H4 (cell line): ENCODE measurements at places on chromosomes 5 and 9.
A peak's percentile ranks its signal among the peaks of the same experiment; 100 is the strongest.

DNA sequence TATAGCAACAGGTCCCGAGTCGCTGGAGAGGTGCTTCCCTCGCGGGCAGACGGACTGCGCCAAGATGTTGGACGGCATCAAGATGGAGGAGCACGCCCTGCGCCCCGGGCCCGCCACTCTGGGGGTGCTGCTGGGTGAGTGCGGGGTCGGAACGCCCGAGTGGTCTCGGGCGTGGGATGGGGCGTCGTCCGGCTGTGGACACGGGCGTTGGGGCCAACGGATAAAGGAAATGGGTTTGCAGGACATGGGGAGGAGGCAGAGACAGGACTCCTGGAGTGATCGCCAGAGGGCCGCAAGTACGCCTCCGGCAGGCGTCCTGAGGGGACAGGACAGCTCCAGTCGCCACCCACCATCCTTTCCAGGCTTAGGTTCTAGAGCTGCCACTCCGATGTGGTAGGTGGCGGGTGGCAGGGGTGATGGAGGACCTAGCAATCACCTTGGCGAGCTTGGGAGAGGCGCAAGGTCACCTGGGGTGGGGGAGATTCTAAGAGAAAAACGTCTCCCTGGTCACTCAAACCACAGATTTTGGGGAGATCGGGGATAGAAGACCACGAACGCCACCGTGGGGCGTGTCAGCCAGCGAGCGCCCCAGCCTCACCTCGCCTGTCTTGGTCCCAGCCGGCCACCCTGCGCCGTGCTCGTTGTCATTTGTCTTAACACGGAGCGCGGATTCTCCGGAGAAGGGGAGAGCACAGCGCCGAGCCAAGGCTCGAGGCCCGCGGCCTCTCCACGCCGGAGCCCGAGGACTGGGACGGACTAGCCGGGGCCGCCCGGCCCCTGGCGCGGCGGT is 922 bp downstream of the LMX1B start:
- no peak for DNase-seq

DNA sequence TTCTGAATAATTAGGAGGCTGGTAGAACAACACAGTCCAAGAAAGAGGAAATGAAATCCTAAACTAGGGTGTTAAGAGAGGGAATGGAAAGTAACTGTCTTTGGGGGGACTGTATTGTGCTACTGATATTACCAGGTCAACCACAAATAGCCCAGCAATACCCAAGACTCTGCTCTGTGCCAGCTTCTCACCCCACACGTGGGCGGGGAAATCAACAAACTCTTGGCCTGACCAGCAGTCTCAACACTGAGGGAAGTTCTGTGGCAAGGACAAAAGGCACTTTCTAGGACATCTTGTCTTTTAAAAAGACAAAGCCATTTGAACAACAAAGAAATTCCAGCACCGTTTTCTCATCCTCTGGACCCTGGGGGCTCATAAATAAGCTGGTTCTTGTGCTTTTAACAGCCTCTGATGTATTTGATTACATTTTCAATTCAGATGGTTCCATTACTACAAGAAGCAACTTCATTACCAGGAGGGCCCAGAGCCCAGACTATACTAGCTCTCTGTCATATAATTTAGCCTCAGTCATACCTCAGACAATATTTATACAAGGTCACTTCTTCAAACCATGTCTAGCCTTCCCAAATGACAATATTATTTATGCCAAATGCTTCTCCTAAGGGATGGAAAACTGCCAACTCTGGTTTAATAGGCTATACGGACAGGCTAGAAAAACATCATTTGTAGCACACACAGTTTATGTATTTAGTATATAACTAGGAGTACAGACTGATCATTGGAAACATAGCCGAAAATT is 297.8 kb downstream of the CWC27 start:
- peak; percentile 6 for DNase-seq

DNA sequence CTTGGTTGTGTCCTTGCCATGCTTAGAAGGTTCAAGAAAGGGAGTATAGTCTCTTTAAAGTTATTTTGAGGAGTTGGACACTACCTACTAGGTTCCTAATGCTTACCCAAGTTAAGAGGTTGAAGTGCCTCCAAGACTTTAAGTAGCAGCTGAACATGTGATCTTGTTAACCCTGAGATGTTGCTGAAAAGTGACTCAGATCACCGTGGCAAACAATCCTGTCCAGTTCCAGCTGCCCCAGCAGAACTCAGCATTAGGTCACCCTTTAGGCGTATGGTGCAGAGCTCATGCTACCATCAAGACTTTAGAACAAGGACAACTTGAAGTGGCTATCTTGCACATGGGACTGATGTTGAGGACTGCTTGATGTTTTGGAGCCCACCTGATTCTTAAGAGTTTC is 22.5 kb downstream of the ZNF462 start:
- DNase-seq, result peak; percentile 35

DNA sequence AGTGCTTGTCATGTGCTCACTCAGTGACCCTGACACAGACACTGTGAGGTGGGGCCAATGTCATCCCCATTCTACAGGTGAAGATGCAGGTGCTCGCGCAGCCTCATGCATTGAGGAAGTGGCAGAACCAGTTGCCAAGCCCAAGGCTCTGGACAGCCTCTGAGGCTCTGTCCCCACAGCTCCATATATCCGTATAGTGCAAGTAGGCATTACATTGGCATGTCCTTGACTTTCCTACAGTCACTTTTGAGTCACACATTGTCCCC is 58.8 kb upstream of the ANGPTL2 start:
- DNase-seq, result no peak

DNA sequence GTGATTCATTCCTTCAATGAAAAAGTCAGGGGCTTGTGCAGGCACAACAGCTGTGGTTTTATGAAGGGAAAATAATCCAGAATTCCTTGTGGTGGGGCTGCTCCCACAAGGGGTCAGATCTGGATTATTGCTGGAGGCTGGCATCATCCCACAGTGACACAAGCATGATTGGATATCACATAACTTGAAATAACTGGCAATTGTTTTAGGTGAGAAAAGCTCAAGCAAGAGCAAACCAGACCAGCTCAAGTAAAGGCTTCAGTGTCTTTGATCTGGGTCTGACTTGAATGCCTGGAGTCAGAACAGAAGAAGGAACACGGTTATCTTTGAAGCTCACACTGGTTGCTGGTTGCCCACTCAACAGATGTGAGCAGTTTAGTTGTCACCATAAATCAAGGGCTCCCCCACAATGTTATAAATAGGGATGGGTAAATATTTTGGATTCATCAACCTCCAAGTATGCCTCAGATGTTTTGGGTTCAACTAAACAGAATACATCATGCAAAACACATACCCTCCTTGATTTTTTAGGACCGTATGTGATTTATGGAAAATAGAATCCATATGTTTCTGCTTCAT is 3.1 kb upstream of the ZNF474 start:
- peak; percentile 48 for DNase-seq
